BJ (cell line): ENCODE measurements at places on chromosomes 2 and 18.

GRCh38 chr2:239601201-239601851 is 200.5 kb upstream of the HDAC4 start:
- DNase-seq: no peak

GRCh38 chr2:236103981-236104380 is 64.2 kb downstream of the GBX2 start:
- no peak for DNase-seq

DNA sequence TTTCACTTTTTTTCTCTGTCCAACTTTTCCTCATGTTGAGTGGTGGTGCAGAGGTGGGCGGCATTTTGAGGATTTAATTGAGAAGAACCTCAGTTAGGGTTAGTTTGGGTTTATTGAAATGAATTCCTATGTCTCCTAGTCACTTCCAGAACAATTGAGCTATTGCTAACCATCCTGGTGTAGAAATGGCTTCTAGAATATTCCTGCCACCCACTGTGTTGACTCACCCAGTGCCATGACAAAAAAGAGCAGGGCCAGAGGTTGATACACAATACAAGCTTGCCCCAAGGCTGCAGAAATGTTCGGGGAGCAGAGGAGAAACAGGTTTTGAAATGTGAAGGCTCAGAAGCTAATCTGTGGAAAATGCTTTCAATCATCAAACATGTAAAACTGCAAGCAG is 167.1 kb upstream of the TRIB2 start:
- DNase-seq: no peak

DNA sequence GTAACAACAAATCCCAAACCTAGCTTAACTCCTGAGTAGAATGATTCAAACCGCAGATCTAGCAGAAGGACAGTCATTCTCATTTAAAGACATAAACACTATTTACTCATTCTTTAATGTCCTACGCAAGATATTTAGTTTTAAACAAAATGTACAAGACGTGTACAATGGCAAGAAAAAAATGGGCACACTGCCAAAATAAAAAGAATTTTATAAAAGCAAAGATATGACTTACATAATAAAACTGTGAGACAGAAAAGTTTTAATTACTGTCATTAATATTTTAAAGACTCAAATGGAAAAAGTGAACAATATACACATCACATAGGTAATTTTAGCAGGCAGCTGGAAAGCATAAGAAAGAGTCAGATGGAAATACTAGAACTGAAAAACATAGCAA is 157.8 kb downstream of the GALNT13 start:
- no peak for DNase-seq

DNA sequence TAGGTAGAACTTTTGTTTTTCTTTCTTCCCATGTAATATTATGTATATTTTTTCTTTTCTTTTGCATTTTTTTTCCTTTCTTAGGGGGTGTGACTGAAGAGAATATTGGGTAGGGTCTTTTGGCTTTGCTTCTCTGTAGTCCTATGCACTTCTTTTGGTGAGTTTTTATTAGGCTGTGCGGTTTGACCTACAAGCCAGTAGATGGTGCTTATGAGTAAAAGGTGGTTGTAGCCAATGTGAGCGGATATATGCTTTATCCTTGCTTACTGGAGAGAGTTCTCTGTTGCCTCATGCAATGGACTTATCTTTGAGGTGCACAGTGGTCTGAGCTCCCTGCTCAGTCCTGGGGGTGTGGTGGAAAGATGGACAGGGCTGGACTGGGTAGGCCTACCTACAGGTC is 52.7 kb downstream of the DSEL start:
- DNase-seq: no peak

GRCh38 chr2:43125090-43125998 is 101.1 kb downstream of the ZFP36L2 start:
- DNase-seq: no peak

- DNase-seq: no peak
Measured at GRCh38 chr18:34364699-34365098, 140.0 kb upstream of the NOL4 start.

DNA sequence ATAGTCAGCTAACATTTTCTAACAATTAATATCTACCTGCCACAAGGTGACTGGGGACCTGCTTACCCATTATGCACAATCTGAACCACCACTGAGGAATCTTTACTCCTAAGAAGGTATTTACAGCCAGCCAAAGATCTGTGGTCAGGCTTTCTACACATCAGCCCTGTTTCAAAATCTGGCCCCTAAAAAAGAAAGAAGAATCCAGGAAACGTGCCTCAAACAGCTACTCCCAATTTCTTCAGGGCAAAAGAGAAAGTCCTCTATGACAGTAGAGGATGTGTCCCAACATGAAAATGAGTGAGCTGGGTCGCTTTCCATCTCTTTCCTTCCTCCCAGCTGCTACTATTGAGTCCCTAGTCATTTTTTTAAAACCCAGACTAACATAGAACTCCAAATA is 79.5 kb downstream of the EPB41L3 start:
- peak; percentile 57 for DNase-seq

- DNase-seq: no peak
Measured at GRCh38 chr2:105888625-105889024, 143.9 kb downstream of the NCK2 start.

DNA sequence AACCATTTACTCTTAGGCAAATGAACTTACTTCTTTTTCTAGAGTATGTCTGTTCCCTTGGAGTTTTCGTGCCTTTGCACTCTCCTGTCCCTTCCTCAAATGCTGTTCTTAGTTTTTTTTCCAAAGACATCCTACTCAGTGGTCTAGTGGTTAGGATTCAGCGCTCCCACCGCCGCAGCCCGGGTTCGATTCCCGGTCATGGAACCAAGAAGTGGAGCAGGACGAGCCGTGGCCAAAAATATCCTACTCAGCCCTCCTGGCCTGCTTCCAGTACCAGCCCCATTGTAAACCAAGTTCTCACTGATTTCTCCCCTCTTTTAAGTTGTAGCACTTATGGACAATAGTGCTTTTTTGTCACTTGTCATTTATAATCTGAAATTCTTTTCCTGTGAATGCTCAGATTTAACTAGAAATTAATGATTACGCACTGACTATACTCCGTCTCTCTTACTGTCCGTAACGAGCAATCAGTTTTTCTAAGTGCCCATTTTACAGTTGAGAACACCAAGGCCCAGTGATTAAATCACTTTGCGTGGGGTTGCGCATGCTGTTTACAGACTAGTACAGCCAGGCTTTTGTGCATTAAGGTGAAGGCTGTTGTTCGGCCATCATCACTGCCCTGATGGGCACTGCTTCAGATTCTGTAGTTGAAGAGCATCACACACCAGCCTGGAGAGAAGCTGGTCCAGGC is 17.9 kb downstream of the GREB1 start:
- DNase-seq: no peak

GRCh38 chr2:136225950-136226835 is 108.2 kb upstream of the CXCR4 start:
- DNase-seq: no peak

DNA sequence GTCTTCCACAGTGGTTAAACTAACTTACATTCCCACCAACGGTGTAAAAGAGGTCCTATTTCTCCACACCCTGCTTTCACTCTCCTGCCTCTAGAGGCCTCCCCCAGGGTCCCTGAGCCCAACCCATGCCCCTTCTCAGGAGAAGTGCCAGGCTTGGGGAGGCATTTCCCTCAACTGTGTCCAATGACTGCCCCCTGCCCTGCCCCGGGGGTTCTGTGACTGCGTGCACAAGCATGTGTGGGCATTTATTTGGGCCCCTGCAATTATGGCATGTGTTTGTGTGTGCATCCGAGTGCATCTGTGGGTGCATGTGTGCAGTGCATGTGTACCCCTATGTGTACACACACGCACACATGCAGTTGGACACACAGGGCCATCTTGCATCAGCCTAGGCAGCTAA is 57.3 kb downstream of the INHBB start:
- no peak for DNase-seq

DNA sequence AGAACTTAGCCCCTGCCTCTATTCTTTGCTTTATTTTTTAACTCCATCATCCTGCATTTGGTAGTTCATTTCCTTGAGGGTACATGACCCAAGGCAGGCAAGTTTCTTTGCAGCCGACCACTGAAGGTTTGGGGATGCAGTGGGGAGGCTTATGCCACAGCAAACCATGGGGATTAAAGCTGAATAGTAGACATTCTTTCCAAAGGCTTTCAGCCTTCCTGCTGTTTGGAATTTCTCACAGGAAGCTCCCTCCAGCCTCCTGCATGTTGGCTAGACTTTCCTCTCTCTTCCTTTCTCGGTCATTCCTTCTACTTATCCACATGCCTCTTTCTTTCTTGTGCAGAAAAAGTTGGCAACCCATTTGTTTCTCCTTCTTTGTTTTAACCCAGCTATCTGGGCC is 77.3 kb downstream of the SOCS6 start:
- DNase-seq: no peak

DNA sequence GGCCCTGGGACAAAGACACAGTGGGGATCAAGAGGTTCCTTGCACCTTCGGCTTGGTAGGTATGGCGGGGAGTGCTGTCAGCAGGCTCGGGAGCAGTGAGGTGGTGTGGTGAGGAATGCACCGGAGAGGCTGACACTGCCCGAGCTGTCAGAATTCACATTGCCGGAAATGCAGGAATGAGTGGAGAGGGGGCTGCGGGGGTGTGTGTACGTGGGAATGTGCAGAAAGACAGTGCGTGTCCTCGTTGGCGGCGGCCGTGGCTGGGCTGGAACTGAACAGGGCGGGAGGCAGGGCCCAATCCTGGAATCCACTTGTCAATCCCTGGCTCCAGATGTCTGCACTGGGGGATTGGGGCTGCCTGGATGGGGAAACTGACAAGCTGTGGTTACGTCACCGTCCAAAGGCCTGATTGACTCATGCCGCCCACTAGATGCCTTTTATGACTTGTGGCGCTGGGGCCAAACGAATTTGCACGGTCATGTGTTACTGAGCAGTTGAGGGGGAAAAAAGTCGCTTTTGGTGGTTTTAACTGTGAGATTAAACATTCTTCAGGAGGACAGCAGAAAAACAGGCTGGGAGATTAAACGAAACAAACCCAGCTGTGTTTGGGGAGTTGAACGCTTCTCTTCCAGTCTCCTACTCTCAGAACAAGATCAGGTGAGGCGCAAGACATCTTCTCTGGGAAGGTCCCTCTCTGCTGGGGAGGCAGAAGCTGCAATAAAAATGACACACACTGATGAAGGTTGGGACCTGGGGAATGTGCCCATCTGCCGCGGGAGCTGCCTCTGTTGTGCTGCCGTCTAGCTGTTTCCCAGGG is 189.4 kb upstream of the GLI2 start:
- DNase-seq: peak; percentile 96

- no peak for DNase-seq
Measured at GRCh38 chr2:5868931-5869330, 176.7 kb downstream of the SOX11 start.

DNA sequence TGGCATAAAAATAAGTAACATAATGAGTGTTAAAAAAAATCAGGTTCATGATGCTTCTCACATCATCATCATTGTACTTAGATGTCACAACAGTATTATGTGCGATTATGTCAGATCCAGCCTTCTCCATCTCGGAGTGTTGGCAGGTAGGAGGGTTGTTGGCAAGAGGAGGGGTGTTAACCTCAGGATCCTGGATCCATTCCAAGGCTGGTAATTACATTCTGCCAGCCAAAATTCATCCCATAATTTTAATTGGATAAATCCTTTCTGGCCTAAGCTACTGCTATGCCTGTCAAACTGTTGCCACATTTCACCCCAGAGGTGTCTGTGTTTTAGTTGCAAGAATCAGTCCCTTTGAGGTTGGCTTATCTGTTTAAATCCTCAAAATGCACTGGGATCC is 891 bp upstream of the FTCDNL1 start:
- DNase-seq: no peak

GRCh38 chr18:31440787-31441186 is 6.8 kb upstream of the DSG3 start:
- no peak for DNase-seq

- DNase-seq: no peak
Measured at GRCh38 chr18:36711014-36711725, 117.6 kb downstream of the TPGS2 start.

GRCh38 chr2:242015108-242016065 is 145.9 kb downstream of the RTP5 start:
- no peak for DNase-seq

DNA sequence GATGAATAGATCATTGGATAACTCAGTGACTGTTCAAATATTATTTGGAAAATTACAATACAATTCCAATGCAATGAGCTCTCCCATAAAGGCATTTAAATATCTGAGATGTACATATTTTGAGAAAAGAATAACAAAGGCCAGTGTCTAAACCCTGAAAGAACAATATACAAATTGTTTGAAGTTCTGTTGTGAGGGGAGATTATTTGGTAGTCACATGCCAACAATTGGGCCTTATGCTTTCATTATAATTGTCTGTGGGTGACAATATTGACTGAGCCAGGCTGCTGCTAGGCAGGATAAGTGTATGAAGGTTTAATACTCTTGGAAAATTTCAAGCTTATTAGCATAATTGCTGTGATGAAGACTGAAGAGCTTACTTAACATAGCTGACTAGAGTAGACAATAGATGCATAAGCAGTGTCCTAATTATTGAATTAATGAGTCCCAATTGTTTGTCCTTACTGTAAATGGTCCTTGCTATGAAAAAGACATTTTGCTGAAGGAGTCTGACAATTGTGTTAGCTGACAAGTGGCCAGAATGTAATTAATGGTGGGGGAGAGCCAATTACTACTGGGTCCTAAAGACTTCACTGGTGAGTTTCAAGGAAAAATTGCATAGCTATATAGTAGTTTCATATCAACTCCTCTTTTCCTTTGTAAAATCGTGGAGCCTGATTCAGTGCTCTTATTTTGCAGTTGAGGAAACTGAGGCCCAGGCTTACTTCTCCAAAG is 5.0 kb upstream of the SMAD2 start:
- DNase-seq: no peak

GRCh38 chr2:11753452-11753885 is 7.0 kb downstream of the LPIN1 start:
- DNase-seq: no peak

DNA sequence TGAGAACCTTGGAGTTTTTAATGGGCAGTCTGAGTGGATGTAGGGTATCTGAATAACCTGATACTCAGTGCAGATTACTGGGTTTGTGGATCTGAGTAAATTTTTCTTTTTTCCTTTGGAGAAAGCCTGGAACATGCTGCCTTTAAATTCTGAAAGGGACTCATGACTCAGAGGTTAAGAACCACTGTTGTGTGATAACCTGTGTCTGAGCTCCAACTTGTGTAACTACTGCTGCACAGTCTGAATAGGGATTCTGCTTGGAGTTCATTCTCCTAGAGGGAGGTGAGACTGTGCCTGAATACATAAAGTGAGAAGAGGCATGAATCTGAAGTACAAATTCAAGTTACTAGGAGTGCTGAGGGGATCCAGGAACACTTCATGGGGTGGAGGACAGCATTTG is 36.2 kb downstream of the KDM3A start:
- DNase-seq: no peak

- no peak for DNase-seq
Measured at GRCh38 chr18:76687304-76687962, 134.9 kb upstream of the ZNF236 start.

- peak; percentile 34 for DNase-seq
Measured at GRCh38 chr2:40716879-40717278, 265.0 kb upstream of the SLC8A1 start.

GRCh38 chr2:158650646-158651357 is 144.3 kb upstream of the DAPL1 start:
- DNase-seq: no peak

DNA sequence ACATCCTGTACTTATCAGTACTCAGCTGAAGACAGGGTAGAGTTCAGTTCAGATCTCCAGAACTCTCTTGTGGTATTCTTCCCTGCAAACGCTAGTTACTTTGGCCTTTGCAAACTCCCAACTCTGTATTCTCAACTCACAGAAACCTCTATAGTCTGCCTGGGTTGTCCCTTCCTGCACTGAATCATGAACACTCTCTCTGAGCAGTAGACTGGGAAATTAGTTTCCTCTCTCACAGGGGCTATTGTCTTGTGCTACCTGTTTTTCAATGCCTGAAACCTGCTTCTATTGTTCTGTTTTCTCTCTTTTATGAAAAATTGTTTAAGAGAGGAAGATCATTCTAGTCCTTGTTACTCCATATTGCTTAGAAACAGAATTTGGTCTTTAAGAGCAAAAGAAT is 134.7 kb downstream of the VIT start:
- DNase-seq: no peak
